Esophagus squamous epithelium (tissue), 5 donors: ENCODE measurements at places on chromosomes 1 and 21. TPM values are rescaled to one million over a fixed set of nuclear protein-coding genes. Genes with fewer than 3 reads are reported as not detected.

Gene EGLN1
- total RNA-seq = 24.0 TPM

- H3K27ac ChIP-seq = no peak overlapping the region
- H3K4me1 ChIP-seq = no peaks in the 10 kb centered on the region
- no peaks in the 10 kb centered on the region for H3K27me3 ChIP-seq
- no peak overlapping the region for H3K4me3 ChIP-seq
- no peak for DNase-seq
These were observed 40.1 kb downstream of the CD2 start for GRCh38 chr1:116794371-116794770.

Gene RPE65
- total RNA-seq = not detected

DNA sequence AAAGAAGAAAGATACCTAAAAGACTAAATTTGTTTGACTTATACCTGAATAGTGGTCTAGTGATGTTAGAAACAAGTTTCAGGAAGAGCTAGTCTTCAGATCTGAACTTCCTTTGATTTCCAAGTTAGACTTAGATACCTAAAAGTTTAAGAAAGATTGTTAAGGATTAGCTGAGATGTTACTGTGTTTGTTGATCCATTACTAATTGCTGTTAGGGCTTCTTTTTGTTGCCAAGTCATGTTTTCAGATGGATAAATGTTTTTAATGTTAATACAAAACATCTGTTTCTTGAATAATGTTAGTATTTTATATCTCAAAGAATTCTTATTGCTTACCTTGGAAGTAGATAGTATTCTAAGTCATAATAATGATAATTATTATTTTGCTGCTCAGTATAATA, 11.6 kb downstream of the GNAI3 start:
- no peaks in the 10 kb centered on the region for H3K36me3 ChIP-seq
- no peak overlapping the region for H3K27ac ChIP-seq
- H3K4me3 ChIP-seq = no peak overlapping the region

Gene TNFRSF4
- total RNA-seq = not detected
